ENCODE measurements at places on chromosomes 7 and 10. TPM values are rescaled to one million over a fixed set of nuclear protein-coding genes. Genes with fewer than 3 reads are reported as not detected.

Gene ADGRA1
- not detected for total RNA-seq

Gene FAM241B
- 9.1 TPM for total RNA-seq

Gene AGAP5
- 3.0 TPM for total RNA-seq

Gene ZNF467
- 2.2 TPM for total RNA-seq

Gene TMEM176A
- total RNA-seq = not detected

Gene MYOF
- not detected for total RNA-seq

Gene SLC29A4
- total RNA-seq = 0.16 TPM

Gene LDB3
- not detected for total RNA-seq

Gene ANKRD2
- not detected for total RNA-seq

Gene AGR3
- not detected for total RNA-seq

Measured in CD8-positive, alpha-beta T cell (primary cell).